ENCODE measurements at places on chromosomes 5 and 9.

DNA sequence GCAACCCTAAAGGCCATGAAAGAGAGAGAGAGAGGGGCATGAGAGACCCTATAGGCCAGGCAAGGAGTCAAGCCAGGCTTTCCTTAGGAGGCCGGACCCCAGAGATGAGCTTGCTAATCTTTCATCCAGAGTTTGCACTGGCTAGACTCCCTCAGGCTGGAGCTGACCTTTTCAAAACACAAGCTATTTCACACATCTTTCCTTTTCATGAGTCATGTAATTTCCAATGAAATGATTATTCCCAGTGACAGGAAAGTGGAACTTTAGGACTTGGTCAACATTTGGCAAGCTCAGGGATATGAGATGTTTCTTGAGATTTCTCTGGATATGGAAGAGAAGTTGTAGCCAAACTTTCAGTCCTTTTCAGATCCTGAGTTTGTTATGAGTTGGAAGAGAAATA, 117.7 kb downstream of the TARS1 start:
- H3K4me1 ChIP-seq, result no peaks in the 10 kb centered on the region
- H3K4me3 ChIP-seq, result no peak overlapping the region
- H3K36me3 ChIP-seq, result no peaks in the 10 kb centered on the region
- DNase-seq, result no peak
- H3K27ac ChIP-seq, result no peak overlapping the region

DNA sequence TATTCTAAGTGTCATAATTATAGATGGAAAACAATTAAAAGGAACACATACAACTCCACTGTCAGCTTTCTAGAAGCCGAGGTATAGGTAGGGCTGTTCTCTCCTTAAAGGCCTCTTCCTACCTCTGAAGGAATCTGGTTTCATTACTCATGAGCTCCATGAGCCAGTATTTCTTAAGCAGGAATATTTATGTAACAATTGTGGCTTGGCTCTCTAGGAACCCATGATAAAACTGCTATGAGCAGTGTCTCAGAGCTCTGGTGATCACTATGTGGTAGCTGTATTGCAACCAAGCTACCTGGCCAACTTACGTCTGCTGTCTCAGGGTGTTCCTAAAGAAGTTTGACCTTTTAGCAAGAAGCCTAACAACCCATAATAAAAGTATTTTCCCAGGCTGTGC, 157.7 kb downstream of the CEP120 start:
- no peak overlapping the region for H3K4me3 ChIP-seq
- no peaks in the 10 kb centered on the region for H3K4me1 ChIP-seq
- H3K36me3 ChIP-seq, result no peaks in the 10 kb centered on the region
- no peaks in the 10 kb centered on the region for H3K27me3 ChIP-seq
- H3K27ac ChIP-seq, result no peak overlapping the region

- DNase-seq, result no peak
- H3K36me3 ChIP-seq, result no peaks in the 10 kb centered on the region
- no peak overlapping the region for H3K27ac ChIP-seq
- peaks cover 6% of the 10 kb centered on the region for H3K4me1 ChIP-seq
- no peak overlapping the region for H3K4me3 ChIP-seq
- no peaks in the 10 kb centered on the region for H3K27me3 ChIP-seq
Measured at GRCh38 chr9:69097064-69097463, 61.5 kb downstream of the FXN start.

- peak; percentile 14 for DNase-seq
- no peak overlapping the region for H3K4me3 ChIP-seq
- H3K4me1 ChIP-seq, result peaks cover 52% of the 10 kb centered on the region
- peak overlapping the region; percentile 83 for H3K27ac ChIP-seq
- peaks cover 41% of the 10 kb centered on the region for H3K36me3 ChIP-seq
Measured at GRCh38 chr5:134133995-134134541, 19.6 kb downstream of the TCF7 start.

DNA sequence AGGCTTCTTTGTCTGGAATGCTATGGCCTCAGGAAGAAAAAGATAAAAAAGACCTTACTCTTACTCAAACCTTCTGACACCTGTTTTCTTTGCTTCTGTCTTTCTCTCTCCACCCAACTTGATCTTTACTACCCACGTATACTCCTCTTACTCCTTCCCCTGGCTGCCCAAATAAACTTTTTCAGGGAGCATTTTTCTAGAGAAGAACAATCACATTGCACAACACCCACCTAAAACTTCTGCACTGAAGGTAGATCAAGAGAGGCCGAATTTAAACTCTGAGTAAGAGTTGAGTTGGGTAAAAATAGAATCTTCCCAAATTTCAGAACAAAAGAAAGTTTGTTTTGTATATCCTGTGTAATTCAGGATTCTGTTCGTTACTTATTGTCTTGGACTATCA, 3.9 kb downstream of the TEX48 start:
- H3K4me1 ChIP-seq, result no peaks in the 10 kb centered on the region
- no peak overlapping the region for H3K4me3 ChIP-seq
- H3K36me3 ChIP-seq, result no peaks in the 10 kb centered on the region
- no peak for DNase-seq
- H3K27ac ChIP-seq, result no peak overlapping the region

DNA sequence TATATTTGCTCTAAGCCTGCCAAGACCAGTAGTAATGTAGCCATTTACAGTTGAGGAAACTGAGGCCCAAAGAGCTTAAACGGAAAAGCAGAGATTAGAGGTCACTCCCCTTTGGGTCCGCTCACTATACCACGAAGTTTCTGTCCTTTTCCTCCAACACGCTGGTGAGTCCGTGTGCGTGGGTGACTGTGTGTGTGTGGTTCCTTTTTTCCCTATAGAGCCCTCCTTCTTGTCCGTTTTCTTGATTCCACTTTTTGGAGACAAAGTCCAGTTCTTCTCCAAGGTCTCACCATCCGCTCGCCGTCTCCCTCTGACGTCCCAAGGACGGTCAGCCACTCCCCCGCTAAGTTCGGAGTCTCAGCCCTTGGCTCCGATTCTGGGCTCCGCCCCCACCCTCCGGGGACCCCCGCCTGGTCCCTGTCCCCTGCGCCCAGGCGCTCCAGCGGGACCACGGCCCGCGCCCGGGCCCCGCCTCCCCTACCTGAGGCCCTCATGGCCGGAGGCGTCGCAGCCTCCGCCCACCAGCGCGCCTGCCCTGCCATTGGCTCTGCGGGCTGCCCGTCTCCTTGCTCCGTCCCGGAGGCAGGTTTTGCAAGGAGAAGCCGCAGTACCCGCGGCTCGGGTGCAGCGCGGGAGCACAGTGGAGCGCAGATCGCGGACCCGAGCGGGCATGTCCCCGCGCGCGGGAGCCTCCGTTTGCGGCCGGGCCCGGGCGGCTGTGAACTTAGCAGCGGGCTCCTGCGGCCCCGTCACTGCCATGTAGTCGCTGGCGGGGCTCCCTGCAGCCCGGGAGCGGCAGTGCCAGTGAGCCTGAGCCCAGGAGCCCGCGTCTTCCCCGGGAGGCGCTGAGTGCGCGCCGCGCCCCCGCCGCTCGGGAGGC, at the start of gene MAST4:
TSS of gene MAST4 (plus strand) at position 638 of the 880 bp plus-strand sequence. CDS start 263 bp downstream, outside the sequence.
- H3K27ac ChIP-seq, result peak within 1 kb of the TSS; percentile 80
- H3K4me1 ChIP-seq, result no peaks in the 10 kb centered on the region
- H3K27me3 ChIP-seq, result no peaks in the 10 kb centered on the region
- no peaks in the 10 kb centered on the region for H3K36me3 ChIP-seq
- DNase-seq, result peak; percentile 88

DNA sequence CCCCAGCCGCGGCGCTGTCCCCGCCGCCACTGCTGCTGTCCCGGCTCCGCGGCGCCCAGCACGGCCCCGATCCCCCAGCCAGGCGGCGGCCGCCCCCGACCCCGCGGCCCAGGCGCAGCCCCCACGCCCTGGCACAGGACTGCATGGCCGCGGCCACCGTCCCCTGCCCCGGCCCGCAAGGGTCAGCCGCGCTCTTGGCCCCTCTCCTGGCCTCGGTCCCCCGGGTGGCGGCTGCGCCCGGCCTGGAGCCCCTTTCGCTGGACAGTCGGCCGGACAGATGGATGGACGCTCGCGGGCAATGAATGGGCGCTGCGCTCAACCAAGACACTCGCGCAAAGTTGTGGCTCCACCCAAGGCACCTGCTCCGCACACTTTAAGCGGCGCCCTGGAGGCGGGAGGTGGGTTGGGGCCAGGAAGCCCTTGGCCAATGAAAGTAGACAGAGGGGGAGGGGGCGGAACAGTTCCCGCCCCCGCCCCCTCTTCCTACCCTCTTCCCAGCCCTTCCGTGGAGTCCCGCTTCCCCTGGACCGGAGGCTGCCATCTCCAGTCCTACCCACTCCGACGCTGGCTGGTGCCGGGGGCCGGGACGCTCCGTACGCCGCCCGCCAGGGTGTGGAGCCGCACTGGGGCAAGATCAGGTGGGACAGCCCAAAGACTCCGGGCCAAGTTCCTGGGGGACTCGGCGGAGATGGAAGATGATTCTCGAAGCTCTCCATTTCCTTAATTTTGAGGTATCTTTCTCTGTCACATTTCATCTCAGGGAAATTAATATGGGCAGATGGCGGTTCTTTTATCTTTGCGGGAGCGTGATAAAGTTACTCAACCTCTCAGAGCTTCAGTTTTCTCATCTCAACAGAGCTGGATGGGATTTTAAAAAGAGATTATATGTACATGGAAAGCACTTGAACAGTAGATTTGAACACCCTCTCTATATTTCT, at the start of gene GLDC:
TSS of gene GLDC (minus strand) at position 375 of the 938 bp plus-strand sequence. CDS start at position 145, 230 bp downstream.
- no peak within 1 kb of the TSS for H3K27ac ChIP-seq
- peak; percentile 69 for DNase-seq
- no peaks in the 10 kb centered on the region for H3K27me3 ChIP-seq

GRCh38 chr5:68260467-68260866, 44.9 kb downstream of the PIK3R1 start:
- DNase-seq, result no peak
- no peaks in the 10 kb centered on the region for H3K4me1 ChIP-seq
- no peaks in the 10 kb centered on the region for H3K27me3 ChIP-seq
- no peak overlapping the region for H3K27ac ChIP-seq
- no peaks in the 10 kb centered on the region for H3K36me3 ChIP-seq
- H3K4me3 ChIP-seq, result no peak overlapping the region

DNA sequence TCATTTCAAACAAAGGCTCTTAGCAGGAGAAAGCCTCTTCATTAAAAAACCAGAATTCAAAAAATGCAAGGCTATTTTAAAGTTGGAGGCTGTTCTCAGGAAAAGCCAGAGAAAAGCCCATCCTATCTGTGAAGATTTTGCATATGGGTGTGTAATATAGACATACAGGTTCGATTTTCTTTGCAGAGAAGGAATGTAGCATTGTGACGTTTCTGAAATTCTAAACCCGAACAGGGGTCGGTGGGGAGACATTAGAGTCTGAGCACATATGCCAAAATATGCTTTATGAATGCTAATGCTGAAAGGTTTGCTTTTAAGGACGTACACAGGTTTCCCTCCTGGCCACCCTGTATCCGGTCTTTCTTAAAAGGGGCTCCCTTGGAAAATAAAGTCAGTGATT, 363.1 kb upstream of the PAPPA start:
- no peak overlapping the region for H3K27ac ChIP-seq
- H3K36me3 ChIP-seq, result no peaks in the 10 kb centered on the region
- no peak overlapping the region for H3K4me3 ChIP-seq
- H3K27me3 ChIP-seq, result no peaks in the 10 kb centered on the region
- no peak for DNase-seq
- H3K4me1 ChIP-seq, result no peaks in the 10 kb centered on the region

- H3K27ac ChIP-seq, result no peak overlapping the region
- no peaks in the 10 kb centered on the region for H3K27me3 ChIP-seq
Measured at GRCh38 chr5:126186210-126186609, 237.0 kb upstream of the GRAMD2B start.

DNA sequence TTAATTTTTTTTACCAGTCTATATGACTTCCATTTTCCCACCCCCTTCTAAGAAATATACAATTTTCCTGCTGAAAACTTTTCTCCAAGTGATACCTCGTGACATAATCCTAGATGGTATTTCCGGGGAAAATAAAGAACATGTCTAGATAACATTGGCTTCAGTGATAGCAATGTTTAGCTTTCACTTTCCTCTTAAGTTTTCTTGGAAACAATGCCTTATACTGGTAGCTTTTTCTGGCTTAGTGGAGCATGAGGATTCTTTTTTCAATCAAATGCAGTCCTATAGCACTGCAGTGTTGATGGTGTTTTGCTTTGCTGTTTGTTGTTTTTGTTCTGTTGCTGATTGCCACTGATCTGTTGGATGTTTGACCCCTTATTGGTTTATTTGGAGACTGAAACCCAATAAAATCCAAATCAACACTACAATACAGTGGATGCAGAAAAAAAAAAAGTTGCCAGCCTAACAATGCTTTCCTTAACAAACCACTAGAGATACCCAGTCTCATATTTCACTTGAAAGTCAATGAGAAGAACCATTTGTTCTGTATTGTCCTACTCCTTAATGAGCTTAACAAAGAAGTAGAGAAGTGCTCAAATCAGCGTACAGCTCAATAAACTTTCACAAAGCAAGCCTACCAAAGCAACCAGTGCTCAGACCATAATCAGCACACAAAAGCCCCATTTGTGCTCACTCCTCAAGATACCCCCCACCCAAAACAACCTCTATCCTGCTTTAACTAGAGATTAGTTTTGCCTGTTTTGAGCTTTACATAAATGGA, 74.2 kb upstream of the GRAMD2B start:
- H3K4me1 ChIP-seq, result no peaks in the 10 kb centered on the region
- no peak overlapping the region for H3K27ac ChIP-seq
- no peaks in the 10 kb centered on the region for H3K27me3 ChIP-seq
- DNase-seq, result no peak
- no peak overlapping the region for H3K4me3 ChIP-seq
- no peaks in the 10 kb centered on the region for H3K36me3 ChIP-seq

DNA sequence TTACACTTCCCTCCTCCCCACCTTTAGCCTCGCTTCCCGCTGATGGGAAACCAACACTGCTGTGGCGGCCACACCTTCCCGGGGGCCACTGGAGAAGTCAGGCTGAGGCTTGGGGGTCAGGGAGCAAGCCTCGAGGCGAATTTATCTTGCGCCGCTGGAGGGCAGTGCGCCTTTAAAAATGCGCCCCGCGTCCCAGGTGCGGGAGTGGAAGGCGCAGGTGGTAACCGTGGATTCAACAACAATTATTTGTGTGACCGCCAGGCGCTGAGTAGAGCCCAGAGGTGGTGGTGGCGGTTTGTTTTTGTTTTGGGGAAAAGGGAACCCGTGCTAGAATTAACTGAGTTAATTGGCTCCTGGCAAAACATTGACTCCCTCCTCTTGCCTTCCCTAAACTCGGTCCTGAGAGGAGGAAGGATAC, 1.1 kb downstream of the CFAP77 start:
- H3K36me3 ChIP-seq, result no peaks in the 10 kb centered on the region
- H3K4me3 ChIP-seq, result peak overlapping the region; percentile 52
- no peaks in the 10 kb centered on the region for H3K4me1 ChIP-seq
- peak; percentile 68 for DNase-seq
- no peaks in the 10 kb centered on the region for H3K27me3 ChIP-seq

DNA sequence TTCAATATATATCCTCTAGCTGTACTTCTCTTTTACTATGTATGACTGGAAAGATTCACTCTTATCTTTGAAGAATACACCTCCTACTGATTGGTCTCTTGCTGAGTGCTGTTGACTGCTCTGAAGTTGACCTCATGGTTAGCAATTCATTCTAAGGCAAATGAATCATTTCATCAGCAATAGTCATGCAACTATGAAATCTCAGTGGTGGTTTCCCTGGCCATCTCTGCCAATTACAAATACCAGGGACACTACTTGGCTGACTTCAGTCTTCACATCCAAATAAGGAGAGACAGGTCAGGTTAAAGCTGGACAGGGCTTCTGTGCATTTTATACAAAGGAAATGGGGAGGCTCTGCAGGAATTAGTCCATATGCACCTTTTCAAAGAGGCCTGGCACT, 333.5 kb upstream of the ACTBL2 start:
- no peaks in the 10 kb centered on the region for H3K27me3 ChIP-seq
- no peak for DNase-seq
- no peaks in the 10 kb centered on the region for H3K4me1 ChIP-seq
- no peak overlapping the region for H3K27ac ChIP-seq

Measured in Peyer's patch (tissue), 4 donors.